Vagina (tissue), 2 donors: ENCODE measurements at places on chromosomes 13 and 19.

DNA sequence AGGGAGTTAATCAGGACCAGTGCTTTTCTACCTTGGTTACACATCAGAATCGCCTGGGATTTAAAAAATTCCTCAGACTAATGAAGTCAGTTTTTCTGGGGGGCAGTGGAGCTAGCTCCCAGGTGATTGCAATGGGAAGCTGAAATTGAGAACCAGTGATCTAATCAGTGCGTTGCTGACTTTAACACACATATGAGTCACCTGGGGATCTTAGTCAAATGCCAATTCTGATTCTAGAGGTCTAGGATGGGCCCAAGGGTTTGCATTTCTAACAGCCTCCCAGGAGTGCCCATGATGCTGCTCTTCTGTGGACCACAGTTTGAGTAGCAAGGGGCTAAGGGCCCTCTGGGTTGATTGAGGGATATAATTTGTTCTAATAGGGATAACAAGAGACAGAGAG is 54.5 kb downstream of the KL start:
- no peak for DNase-seq

DNA sequence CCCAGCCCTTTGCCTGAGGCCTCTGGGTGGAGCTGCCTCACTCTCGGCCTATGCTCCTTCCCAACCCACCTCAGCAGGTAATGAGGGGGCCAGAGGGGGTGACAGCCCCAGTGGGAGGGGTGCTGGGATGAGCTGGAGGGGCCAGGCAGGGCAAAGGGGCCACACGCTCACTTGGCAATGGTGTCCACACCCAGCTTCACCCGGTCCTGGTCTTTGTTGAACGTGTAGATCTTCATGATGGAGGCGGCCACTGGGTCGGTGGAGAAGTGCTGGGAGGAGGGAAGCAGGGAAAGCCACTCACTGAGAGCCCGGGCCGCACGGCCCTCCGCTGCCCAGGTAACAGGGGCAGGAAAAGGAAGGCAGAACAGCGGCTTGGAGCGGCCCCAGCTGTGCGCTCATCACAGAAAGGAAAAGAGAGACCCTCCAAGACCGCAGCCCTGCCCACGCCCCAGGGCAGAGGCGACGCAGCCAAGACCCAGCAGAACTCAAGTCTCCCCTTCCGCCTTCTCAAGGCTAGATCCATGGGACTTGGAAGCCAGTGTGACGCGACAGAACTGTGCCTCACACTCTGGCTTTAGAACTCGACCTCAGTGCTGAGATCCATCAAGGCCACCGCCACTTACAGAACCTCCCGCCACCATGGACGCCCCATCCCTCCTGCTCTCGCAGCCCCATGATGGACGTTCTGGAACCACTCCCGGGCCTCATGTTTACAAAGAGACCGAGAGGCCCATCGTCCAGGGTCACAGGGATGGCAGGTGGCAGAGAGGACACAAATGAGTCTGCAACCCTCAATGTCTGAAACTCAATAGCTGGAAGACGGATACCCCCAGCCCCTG is 9.2 kb downstream of the UBXN6 start:
- no peak for DNase-seq

GRCh38 chr13:106033659-106034058 is 501.8 kb downstream of the EFNB2 start:
- DNase-seq, result no peak

DNA sequence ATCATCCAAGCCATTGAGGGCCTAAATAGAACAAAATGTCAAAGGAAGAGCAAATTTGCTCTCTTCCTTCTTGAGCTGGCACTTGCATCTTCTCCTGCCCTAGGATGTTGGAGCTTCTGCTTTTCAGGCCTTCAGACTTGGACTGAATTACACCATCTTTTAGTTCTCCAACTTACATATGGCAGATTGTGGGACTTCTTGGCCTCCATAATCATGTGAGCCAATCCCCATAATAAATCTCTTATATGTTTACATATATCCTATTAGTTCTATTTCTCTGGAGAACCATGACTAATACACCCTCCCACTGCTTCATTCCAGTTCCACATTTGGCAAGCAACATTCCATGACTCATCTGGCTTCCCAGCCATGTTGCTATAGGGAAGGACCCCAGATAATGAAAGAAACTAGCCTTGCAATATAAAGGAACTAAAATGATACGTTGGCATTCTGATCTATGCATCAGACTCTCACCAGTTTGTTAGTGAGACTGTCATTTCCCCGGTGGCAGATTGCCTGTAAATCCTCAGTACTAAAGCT is 11.0 kb upstream of the ACOD1 start:
- DNase-seq, result no peak

- no peak for DNase-seq
Observed at GRCh38 chr13:110466266-110466915, 95.1 kb downstream of the RAB20 start.

DNA sequence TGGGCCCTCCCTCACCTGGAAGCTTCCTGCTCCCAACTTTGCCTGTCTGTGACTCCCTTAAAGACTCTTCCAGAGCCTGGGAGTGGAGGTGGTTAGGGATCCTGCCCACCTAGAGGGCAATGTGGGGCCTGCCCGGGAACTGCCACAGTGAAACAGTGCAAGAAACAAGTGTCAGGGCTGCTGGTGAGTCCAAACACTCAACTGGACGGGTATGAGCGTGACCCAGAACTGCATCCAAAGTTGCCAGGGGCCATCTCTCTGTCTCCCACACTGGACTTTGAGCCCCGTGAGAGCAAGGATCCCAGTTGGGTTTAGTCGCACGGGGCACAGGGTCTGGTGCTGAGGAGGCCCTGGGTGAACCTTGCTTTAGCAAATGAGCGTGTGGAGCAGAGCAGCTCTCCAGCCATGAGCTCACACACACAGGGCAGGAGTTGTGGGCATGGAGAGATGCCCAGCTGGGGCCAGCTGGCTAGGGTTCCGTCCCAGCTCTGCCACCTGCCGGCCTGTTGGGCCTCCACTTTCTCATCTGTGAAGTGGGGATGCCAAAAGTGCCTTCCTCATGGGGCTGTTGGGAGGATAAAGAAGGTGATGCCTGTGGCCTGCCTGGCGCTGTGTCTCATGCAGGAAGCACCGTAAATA is 2.8 kb upstream of the NUMBL start:
- no peak for DNase-seq

DNA sequence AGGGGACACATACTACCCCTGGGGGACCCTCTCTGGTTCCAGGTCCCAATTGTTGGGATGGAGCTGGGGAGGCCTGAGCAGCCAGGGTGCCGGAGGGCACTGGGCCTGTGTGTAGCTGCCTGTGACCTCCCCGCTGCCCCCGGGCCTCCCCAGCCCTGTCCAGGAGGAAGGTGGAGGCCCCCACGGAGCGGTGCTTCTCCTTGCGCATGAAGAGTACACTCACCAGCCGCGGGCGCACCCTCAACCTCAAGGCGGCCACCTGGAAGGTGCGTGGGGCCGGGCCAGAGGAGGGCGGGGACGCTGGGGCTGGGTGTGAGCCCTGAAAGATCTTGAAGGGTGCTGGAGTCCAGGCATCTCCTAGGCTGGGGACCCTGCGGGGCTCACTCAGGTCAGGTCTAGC is 11.7 kb downstream of the HIF3A start:
- DNase-seq, result no peak

GRCh38 chr13:73417012-73417615 is 358.3 kb downstream of the KLF5 start:
- no peak for DNase-seq

- no peak for DNase-seq
Observed at GRCh38 chr19:40357640-40358039, 9.1 kb downstream of the PLD3 start.

DNA sequence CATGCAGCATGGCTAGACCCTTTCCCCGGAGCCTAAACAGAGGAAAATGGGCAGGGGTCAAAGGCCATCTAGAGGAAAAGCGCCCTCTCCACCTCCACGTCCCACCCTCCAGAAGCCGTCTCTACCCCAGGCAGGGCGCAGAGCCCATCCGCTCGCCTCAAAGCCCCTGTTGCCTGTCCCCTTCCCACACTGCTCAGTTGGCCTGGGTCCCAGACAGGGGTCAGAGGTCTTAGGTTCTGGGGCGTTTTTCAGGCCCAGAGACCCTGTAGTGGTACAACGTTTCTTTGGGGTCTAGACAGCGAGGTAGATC is 285 bp downstream of the TMEM143 start:
- DNase-seq, result no peak

DNA sequence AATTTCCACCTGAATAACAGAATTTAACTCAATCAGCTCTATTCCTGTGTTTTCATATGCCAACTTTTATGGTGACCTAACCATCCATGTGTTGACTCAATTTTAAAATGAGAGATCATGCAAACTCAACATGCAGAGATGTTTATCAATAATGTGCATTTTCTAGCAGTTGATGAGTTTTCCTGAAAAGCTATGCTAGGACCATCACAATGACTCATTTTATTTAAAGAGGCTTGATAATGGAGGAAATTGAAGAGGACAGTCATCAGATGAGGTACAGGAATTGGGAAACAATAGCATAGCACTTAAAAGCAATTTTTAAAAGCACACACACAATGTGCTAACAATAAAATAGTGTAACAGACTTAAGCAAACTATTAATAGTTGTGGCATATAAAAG is 127.1 kb downstream of the VWA8 start:
- no peak for DNase-seq

- DNase-seq, result no peak
Observed at GRCh38 chr13:31048521-31048920, 113.2 kb downstream of the HSPH1 start.

DNA sequence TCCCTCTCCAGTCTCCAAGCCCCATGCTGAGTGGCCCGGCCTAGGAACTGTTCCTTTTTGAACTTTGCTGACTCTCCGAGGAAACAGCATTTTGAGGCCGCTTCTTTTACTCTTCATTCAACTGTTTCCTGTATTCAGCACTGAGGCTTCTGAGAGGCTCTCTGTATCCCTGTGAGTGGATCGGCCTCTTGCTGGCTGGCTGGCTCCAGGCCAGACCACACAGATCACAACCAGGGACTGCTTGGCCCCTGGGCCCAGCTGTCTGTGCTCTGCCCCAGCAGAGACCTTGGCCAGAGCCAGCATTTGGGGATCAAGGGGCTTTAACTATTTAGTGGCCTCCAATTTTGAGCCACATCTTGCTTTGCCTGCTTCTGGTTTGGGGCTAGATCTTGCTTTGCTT is 75.6 kb upstream of the KL start:
- DNase-seq, result no peak

DNA sequence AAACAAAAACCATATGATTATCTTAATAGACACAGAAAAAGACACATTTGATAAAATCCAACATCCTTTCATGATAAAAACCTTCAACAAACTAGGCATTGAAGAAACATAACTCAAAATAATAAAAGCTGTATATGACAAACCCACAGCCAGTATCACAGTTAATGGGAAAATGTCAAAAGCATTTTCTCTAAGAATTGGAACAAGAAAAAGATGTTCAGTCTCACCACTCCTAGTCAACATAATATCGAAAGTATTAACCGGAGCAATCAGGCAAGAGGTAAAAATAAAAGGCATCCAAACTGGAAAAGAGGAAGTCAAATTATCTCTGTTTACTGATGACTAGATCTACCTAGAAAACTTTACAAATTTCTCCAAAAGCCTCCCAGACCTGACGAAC is 684.2 kb upstream of the SPRY2 start:
- no peak for DNase-seq

GRCh38 chr19:45321848-45322247 is 827 bp downstream of the CKM start:
- DNase-seq, result no peak

- no peak for DNase-seq
Observed at GRCh38 chr13:44068737-44069136, 189.0 kb downstream of the LACC1 start.

DNA sequence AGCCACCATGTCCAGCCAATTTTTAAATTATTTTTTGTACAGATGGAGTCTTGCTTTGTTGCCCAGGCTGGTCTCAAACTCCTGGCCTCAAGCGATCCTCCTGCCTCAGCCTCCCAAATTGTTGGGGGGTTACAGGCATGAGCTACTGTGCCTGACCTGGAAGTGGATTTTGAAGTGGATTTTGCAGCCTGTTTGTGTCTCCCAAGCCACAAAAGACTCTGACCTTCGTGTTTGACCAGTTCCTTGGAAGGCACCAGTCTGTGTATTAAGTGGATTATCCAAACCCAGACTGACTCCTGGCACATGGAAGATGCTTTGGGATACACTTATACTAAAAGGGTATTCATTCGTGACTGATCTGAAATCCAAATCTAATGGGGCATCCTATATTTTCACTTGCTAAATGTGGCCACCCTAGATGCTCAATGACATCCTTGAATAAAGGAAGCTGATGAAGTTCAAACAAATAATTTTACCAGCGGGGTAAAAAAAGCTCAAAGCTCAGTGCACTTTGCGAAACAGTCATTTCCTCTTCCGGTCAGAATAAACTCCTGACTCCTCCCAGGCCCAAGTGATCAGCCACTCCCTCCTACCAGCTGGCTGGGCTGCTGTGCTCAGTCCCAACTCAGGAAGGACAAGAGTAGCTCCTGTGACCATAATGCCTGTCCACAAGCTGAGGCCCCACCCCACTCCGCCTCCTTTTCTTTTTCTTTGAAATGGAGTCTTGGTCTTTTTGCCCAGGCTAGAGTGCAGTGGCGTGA is 32.6 kb upstream of the GATAD2A start:
- no peak for DNase-seq

DNA sequence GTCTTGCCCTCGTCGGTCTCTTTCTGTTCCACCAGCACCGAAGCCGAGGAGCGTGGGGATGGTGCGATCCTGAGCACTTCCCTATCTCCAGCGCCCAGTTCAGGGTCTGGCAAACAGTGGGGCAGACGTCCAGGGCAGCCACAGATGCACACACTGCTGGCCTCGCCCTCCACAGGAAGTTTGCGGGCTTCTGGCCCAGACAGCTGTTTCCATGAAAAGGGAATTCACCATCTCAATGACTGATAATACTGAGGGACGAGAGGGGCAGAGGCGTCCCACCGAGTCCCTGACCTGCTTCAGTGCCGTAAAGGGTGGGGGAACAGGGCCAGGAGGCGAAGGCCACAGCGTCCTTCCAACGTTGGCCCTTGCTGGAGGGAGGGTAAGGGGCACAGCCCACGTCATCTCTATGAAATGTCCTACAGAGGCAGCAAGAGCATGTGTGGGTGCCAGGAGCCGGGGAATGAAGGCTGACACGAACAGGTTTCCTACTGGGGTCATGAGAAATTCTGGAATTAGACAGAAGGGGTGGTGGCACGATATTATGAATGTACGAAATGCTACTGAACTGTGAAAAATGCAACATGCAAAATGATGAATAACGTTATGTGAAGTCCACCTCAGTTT is 19.5 kb downstream of the SHC2 start:
- DNase-seq, result no peak

DNA sequence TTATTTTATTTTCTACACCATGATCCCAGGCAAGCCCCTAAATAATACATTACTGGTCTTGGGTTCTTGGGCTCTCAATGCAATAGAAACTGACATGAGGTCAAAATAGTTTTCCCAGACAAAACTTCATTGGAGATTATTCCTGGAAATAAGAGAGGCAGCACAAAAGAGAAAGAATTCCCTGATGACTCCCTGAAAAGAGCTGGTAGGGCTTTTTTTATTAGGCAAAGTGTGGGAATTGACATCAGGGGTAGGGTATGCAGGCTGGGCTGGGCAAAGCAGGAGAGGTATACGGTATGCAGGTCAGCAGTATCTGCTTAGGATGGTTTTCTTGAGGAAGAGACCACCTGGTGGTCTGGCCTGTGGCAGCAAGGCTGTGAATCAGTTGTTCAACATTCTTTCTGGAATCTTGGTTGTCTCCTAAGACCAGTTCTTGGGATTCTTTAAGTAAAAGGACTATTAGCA is 9.3 kb upstream of the IGFL3 start:
- no peak for DNase-seq

- no peak for DNase-seq
Observed at GRCh38 chr19:10555610-10555973, 10.2 kb downstream of the KRI1 start.
